ENCODE measurements at places on chromosomes 3 and 15.

DNA sequence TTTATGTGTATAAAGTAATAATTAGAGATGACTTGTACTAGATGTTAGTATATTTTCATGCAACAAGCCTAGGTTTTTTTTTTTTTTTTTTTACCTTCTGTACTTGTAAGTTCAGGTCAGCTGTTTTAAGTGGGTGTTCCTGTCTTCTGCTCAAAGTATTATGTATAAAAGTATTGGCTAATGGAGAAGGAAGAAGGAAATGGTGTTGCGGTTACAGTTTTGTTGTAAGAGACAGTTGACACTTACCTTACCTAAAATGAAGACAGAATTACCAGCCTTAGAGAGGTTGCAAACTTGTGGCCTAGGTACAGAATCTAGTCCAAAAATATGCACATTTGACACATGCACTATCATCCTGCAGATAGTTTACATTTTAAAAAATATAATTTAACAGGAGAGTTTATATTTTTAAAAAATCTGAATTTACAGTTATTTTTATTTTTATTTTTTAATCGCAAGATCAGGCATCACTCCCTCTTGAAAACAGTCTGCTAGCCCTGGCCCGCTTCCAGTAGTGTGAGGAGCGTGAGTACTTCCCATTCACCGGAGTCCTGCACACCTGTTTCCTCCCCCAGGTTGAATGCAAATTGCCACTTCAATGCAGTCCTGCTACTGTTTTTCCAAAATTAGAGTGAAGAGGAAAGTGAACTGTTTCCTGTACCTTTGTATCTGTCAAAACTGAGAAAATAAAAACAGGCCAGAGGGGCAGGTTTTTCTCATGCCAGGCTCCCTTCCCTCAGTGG is 224.3 kb upstream of the SOX2 start:
- no peak for DNase-seq

GRCh38 chr3:124845406-124845805 is 41.8 kb downstream of the ITGB5 start:
- no peak for DNase-seq

GRCh38 chr3:151859233-151859673 is 14.2 kb upstream of the SUCNR1 start:
- no peak for DNase-seq

DNA sequence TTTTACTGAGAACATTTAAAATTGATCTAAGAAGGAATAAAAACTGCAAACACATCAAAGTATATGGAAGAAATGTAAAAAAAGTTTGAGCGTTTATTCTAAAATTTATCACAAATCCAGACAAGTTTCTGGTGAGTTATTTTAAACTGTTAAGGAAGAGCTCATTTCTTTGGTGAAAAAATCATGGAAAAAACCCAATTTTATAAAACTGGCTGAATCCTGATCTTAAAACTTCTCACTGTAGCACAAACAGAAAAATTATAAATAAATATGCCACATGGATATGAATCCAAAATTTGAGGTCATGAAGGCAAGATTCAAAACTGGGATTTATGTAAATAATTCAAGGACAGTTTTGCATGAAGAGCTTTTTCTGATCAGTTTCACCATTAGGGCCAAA is 205.1 kb upstream of the RGMA start:
- DNase-seq: no peak

- DNase-seq: no peak
Measured at GRCh38 chr3:48042071-48042760, 26.0 kb upstream of the MAP4 start.

DNA sequence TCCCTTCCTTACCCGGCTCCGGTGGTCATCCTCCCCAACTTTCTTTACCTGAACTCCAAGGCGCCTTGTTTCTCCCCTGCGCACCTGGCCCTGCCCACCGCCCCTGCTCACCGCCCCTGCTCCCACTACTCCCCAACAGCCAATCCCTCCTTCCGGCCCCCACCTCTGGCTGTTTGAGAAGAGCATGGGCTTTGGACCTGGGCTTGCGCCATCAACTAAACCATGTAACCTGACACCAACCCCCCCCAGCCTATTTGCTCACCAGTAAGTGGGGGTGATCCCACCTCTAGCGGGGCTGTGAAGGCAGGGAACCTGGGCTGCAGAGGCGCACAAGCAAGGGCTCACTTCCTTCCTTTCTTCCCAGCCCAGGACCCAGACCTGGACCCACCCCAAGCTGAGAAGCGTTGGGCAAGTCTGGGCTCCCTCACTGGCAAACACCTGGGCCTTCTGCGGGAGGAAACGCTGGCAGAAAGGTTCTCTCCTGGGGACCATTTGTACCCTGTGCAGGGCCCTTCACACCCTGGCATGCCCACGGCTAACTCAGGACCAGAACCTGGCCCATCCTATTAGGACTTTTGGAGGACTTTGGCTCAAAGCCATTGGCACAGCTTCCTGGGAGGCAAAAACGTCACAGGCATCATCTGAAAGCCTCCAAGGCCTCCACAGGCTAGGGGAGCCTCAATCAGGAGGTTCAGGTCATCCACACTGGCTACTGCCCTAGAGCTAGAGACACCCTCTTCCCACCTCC is at the start of gene PLXNB1:
PLXNB1 (minus strand) TSS at position 127 of the 748 bp plus-strand sequence. CDS start 5,475 bp downstream, outside the sequence.
- peak; percentile 57 for DNase-seq

- DNase-seq: no peak
Measured at GRCh38 chr15:40918146-40918798, 10.9 kb upstream of the DLL4 start.

GRCh38 chr3:196611761-196612483 is 27.6 kb upstream of the NRROS start:
- peak; percentile 70 for DNase-seq

DNA sequence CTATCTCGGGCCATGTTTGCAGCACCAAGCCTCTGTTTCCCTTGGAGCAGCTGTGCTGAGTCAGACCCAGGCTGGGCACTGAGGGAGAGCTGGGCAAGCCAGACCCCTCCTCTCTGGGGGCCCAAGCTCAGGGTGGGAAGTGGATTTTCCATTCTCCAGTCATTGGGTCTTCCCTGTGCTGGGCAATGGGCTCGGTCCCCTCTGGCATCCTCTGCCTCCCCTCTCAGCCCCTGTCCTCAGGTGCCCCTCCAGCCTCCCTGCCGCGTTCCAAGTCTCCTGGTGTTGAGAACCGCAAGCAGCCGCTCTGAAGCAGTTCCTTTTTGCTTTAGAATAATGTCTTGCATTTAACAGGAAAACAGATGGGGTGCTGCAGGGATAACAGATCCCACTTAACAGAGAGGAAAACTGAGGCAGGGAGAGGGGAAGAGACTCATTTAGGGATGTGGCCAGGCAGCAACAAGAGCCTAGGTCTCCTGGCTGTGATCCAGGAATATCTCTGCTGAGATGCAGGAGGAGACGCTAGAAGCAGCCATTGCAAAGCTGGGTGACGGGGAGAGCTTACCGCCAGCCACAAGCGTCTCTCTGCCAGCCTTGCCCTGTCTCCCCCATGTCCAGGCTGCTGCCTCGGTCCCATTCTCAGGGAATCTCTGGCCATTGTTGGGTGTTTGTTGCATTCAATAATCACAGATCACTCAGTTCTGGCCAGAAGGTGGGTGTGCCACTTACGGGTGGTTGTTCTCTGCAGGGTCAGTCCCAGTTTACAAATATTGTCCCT is 1.2 kb downstream of the RHO start:
- no peak for DNase-seq

DNA sequence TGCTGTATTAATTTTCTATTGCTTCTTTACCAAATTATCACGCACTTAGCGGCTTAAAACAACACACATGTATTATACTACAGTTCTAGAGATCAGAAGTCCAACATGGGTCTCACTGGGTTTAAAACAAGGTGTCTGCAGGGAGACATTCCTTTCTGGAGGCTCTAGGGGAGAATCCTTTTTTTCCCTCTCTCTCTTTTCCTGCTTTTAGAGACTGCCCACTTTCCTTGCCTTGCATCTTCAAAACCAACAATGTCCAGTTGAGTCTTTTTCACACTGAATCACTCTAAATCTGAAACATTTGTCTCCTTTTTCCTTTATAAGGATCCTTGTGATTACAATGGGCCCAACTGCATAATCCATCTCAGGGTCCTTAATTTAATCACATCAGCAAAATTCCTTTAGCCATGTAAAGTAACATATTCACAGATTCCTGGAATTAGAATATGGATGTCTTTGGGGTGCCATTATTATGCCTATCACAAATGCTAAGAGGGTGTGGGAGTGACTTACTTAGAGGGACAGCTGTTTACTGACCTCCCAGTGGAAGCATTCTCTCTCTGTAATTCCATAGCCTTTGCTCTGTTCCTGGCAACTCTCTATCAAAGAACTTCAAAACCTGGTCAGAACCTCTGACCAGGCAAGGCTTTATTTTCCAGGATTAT is 21.8 kb downstream of the CD200 start:
- no peak for DNase-seq

All from Kasumi-1 (cell line).